T-cell (primary cell): ENCODE measurements at places on chromosomes 1 and 21.

DNA sequence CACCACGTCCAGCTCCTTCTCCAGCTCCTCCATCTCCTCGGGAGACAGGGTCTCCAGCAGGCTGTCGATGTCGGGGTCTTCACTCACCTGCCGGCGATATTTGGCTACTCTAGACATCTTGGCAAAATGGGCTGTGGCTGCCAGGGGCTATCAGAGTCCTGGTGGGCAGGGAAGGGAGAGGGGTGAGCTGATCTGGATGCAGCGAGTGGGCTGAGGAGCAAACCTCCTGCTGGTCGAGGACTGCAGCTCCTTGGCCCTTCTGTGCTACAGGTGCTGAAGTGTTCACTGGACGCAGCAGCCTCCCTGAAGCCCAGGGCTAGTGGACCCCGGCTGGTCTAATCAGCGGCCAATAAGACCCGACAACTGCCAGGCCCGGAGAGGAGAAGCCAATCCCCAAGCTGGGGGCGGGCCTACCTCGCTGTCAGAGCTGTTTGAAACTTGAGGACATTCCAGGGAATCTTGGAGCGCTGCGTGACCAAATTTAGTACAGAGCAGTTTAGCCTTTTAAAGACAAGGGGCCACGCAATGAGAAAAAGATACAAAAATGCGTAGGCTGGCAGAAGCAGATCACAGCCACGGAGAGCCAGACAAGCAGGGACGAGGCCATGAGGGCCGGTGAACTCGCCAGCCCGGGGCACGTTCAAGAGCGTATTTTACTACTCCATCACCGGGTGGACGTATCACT, at the start of gene LMOD1:
Gene LMOD1 (minus strand): TSS at position 325 of the 685 bp plus-strand sequence. CDS start 208 bp downstream, at position 117.
- no peak for DNase-seq

DNA sequence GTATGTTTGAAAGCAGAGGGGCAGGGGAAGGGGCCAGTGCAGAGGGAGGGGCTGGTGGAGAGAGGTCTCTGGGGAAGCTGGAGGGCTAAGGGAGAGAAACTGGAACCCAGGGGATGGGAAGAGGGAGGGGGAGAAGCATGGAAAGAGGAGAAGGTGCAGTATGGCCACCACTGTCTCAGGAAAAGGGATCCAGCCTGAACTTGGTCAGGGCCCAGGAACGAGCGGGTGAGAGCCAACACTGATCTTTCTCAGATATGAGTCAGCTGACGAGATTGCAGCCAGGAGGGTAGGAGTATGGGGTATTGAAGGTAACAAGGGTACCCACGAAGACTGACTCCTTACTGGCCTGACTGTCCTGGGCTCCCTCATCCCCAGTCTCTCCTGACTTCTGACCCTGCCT, 18.0 kb downstream of the TIE1 start:
- no peak for DNase-seq

DNA sequence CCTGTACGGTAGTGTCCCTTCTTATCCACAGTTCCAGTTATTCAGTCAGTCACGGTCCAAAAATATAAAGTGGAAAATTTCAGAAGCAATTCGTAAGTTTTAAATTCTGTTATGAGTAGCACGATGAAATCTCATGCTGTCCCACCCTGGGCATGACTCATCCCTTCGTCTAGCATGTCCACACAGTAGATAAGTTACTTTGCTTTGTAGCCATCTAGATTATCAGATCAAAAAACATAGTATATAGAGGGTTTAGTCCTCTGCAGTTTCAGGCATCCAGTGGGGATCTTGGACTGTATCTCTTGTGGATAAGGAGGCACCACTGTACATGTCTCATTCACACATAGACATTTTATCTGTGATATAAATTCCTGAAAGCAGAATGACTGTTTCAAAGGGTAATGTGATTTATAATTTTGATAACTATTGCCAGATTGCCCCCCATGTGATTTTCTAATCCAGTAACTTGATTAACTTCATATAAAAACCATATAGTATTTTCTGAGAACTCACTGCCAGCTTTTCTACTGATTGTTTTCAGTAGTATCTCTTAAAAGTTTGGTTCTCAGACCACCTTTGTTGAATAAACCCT, 143.3 kb downstream of the DYRK1A start:
- DNase-seq: no peak

- DNase-seq: no peak
These were observed 232.0 kb upstream of the VAMP3 start for GRCh38 chr1:7538849-7539768.

GRCh38 chr21:43925096-43925481, 60.1 kb downstream of the AGPAT3 start:
- DNase-seq: no peak

GRCh38 chr1:171081314-171081753, 9.4 kb upstream of the FMO3 start:
- DNase-seq: no peak

GRCh38 chr1:202251424-202252256, 58.0 kb downstream of the LGR6 start:
- no peak for DNase-seq

DNA sequence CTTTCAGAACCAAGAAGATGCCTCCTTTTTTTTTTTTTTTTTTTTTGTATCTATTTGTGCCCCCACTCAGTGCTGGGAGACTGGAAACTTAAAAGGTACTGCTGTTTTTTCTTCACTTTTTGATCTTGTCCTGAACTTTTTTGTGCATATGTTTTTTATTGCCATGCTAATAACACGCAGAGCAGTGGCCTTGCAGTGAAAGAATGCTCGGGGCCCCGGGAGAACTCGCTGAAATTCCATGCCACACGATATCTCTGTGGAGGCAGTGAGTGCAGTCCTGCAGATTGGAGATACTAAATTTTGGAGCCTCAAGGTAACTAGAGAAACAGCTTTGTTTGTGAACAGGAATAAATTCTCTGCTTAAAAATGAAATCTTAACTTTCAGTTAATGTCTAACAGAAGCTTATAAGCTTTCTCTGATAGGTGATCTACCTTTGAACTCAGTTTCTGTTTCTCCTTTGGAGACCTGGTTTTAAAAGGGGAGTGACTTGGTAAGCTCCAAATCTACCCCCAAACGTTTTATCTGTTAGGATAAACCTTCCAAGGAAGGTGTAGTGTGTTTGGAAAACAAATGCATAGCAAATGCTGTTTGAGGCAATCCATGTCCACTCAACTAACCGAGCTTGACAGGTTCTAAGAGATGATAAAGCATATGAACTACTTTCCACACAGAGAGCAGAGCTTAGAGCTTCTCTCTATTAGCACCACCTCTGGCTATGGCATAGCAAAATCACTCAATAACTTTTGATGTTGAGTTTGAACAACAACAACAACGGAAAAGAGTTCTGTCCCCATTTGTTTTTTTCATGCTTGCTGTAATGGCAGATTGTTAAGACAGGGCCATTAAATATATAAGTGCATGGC, 113.7 kb upstream of the PLXNA2 start:
- no peak for DNase-seq

- DNase-seq: no peak
These were observed 24.8 kb downstream of the SLC19A1 start for GRCh38 chr21:45517249-45518065.

DNA sequence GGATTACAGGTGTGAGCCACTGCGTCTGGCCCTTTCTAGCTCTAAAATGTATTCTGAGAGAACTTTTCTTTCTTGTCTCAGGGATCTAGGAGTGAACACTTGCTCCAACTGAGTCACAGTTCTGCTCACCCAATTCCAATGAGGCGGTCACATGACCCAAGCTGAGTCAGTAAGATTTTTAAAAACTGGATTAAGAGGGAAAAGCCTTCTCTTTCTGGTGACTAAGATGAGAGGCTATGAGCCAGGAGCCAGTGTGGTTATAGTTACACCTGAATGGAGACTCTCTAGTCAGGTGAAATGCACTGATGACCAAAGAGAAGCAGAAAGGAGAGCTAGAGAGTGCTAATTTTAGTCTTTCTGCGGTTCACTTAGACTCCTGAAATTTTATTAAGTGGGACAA, 9.5 kb upstream of the DEPDC1 start:
- DNase-seq: no peak

DNA sequence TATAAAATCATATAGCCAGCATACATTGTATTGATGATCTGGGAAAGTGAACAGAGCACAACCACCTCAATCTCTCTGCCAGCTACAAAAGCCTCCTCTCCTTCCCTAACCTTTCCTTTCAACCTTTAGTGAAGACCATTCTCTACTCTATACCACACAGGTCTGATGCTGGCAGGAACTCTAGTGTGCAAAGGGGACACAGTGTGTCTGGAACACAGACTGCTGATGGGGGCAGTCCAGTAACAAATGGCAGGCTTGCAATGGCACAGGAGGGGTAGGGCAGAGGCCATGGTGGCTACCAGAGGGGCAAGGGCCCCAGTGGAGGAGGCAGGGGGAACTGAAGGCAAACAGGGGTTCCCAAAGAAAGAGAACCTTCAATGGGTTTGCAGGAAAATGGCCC, 37.0 kb downstream of the CEP170 start:
- no peak for DNase-seq

GRCh38 chr1:18360251-18360650, 120.5 kb upstream of the KLHDC7A start:
- no peak for DNase-seq

DNA sequence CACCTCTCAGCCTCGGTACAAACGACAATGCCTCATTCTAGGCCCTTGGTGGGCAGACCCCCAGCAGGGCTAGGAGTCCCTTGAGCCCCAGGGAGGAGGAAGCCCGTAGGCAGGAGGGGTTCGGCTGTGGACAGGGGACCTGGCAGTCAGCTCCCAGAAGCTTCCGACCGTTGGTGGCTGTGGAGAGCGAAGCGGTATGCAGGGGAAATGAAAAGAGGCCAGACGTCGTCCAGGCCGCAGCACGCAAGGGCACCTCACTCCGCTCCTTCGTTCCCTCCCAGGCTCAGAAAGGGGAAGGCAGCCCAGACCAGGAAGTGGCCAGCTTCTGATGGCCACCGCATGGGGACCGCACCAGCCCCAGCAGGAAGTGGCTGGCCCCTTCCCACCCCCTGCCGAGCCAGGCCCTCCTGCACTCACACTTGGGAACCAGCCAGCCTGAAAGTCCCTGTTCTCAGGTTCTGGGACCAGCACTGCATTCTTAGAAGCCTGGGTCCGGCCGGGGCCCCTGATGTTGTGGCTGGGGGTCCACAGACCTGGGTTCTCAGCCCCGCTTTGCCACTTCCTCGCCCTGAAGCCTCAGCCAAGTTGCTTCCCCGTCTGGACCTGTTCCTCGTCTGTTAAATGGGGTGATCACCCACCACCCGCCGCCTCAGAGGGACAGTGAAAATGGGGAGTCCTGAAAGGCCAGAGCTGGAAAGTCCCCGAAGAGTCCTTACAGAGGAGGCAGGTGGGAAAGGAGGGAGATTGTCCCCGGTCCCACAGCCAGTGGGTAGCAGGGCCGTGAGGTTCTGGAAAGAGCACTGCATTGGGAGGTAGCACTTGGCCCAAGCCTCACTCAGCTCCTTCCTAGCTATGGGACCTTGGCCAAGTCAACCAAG, 104.0 kb upstream of the RUNX3 start:
- DNase-seq: no peak

- DNase-seq: no peak
These were observed at the start of gene NKAIN1 for GRCh38 chr1:31239653-31240241. Gene NKAIN1 (minus strand): TSS chr1:31239887. CDS start chr1:31239547, 340 bp downstream.

DNA sequence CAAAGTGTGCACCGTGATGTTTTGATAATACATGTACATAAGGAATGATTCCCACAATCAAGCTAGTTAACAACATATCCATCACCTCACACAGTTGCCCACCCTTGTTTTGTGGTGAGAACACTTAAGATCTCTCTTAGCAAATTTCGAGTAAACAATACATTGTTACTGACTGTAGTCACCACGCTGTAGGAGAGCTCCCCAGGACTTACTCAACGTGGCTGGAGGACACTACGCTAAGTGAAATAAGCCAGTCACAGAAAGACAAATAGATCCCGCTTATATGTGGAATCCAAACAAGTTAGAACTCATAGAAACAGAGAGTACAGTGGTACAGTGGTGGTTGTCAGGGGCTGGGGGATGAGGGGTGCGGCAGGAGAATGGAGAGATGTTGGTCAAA, 24.8 kb downstream of the GPR137B start:
- no peak for DNase-seq

DNA sequence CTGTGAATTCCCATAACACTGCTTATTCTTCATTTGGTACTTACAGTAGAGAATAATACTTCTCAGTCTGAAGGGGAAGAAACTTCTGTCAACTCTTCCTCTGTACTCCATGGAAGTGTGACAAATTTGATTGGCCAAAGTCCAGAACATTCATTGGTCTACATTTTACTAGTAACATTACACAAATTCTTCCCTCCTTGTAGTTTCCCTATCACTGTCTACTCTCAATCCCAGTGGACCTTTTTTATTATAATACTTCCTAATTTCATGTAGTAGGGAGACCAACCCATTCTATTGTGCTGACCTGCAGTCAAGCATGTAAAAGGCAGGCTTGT, 74.7 kb downstream of the ALG6 start:
- DNase-seq: no peak

GRCh38 chr1:229536982-229537381, 21.5 kb downstream of the ABCB10 start:
- DNase-seq: no peak

DNA sequence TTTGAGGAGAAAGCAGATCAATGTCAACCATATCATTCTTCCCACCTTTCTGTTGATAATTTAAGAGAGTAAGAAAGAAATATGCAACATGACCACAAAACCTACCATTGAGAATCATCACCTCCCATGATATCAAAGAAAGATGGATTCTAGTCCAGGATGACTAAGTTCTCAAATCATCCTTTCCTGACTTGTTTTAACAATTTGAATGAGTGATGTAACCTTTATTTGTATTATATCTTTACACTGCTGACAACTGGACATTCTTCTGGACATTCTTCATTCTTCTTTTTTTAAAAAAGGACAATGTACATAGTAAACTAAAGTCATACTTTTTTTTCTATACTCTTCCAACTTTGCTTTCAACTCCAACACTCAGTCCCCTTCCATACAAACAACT, 9.5 kb downstream of the PSMB4 start:
- no peak for DNase-seq

GRCh38 chr1:246091477-246091876, 415.6 kb downstream of the SMYD3 start:
- no peak for DNase-seq

DNA sequence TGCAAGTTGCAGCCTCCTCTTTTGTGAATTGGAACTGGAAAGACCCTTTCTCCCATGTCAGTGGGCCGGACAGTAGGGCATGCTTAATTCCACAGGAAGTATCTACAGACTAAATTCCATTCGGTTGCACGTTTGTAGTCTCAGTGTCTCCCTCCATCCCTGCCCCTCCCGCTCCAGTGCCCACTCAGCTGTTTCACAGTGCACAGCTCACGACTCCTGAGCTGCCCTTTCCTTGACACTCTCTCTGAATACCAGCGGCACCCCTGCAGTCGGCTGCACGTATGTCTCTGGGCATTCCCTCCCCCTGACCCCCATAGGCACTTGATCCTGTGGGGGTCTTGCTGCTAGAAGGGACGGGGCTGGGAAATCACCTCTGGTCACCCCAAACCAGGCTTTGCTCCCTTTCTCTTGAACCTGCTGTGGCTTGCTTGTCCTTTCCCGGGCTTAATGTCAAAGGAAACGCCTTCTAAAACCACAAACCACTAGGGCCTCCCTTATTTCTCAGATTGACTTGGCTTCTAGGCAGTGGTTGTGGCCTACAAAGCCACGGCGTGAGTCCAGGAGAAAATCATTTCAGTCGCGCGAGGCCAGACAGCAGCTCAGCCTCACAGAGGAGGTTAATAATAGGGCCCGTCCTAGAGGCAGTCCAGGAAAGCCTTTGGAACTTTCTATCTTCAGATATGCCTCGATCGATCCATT, 365.3 kb upstream of the PROX1 start:
- no peak for DNase-seq
